MCF 10A (cell line): ENCODE measurements at places on chromosomes 4 and X. TPM values are rescaled to one million over a fixed set of nuclear protein-coding genes. Genes with fewer than 3 reads are reported as not detected.

SPOCK3 gene
- not detected in 2 replicates for total RNA-seq

GPR50 gene
- total RNA-seq: not detected in 2 replicates

UGT2B10 gene
- not detected in 2 replicates for total RNA-seq

SLC7A11 gene
- total RNA-seq: 103 and 153 TPM in 2 replicates

NAP1L3 gene
- 0.15 TPM in 1 of 2 replicates, not detected in the other for total RNA-seq

ASMT gene
- not detected in 2 replicates for total RNA-seq

STPG2 gene
- 0.22 and 0.61 TPM in 2 replicates for total RNA-seq

RTL9 gene
- not detected in 2 replicates for total RNA-seq

PCDH11X gene
- 0.05 TPM in 1 of 2 replicates, not detected in the other for total RNA-seq

COPS4 gene
- total RNA-seq: 34.7 and 36.6 TPM in 2 replicates

GPR173 gene
- 1.3 TPM in 2 replicates for total RNA-seq

SMIM31 gene
- total RNA-seq: not detected in 2 replicates

DDX60 gene
- 4.7 and 7.9 TPM in 2 replicates for total RNA-seq

COL4A6 gene
- total RNA-seq: 56.0 and 58.3 TPM in 2 replicates
